ENCODE measurements at places on chromosomes 2 and 18.

DNA sequence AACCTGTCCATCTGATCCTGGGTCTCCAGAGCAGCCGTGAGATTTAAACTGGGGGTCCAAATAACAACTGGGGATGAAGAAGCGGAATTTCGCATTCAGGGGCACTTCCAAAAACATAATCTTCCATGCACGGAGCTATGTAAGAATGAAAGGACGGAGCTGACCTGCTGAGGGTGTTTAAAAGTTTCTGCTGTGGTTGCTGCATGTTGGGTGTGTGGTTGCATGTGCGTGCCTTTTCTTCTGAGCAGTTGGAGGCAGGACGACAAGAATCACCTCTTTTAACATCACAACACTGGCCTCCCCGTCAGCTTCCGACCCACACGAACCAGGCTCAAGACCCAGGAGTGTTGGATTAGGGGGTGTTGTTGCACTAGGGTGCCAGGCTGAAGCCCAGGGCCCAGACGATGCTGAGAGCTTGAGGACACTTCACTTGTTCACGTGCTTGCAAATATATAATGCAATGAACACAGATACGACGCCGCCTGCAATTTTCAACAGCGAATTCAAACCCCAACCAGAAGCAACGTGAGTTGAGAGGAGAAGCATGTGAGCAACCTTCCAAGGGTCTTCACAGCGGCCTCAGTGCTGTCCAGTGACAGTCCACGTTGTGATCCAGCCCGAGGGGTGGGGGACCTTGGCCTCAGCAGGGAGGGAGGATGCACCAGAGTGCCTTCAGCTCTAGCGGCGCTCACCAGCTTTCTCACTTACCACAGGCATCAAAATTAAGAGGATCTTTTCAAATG lies 76.0 kb upstream of the SALL3 start:
- DNase-seq, result no peak

DNA sequence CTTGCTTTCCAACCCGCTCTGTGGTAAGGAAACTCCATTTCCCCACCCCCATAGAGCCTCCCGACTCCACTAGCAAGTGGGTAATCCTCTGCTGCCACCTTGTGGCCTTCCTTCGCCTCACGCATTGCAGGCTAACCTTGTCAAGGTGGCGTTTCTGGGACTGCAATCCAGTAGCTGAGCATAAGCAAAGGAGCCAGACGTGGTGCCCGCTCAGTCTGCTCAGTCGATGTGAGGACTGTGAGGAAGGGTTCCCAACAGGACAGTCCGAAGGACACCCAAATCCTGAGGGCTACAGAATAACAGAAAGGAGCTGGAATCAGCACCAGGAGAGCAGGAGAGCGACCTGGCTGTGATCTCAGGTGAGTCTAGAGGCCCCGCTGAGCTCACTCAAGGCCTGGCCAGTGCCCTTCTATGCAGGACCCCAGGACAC lies 144.2 kb downstream of the SUCLG1 start:
- DNase-seq, result peak; percentile 61

- DNase-seq, result no peak
Measured at GRCh38 chr2:215414674-215415073, 21.2 kb downstream of the FN1 start.

DNA sequence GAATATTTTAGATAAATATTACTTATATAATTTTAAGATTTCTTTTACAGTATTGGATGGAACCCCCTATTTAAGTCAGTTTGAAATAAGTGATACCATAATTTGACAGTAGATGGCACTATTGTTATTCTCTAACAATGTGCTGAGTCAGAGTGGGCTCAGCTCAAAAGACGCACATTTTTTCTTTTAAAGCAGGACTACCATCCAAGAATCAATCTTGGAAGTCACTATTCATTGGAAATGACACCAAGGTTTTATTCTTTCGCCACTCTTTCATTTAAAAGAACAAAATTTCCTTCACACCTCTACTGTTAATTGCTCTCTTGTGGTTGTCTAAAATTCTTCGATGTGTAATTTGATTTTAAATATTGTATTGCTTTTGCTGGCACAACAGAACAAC lies 32.6 kb upstream of the SPAG16 start:
- no peak for DNase-seq

GRCh38 chr18:35311496-35311895 lies 21.5 kb upstream of the ZSCAN30 start:
- DNase-seq, result no peak

DNA sequence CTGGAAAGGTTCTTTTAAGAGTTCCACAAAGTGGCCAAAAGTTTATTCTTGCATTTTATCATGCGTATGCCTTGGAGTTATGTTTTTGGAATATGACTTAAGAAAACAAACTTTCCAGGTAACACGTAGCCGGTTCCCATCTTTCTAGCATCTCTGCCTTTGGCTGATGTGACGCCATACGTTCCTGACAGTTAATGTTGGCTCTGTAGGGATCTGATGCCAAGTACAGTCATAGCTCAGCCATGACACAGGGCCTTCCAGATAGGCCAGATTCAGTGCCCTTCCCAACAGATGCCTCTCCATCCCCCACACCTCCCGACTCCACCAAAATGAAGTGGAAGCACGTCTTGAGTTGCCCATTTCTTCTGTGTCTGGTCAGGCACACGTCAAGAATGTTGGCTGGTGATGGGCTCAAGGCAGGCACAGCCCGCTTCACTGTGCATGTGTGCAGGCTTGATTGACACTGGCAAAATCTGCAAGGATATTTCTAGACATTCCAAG lies 51.0 kb upstream of the THOC1 start:
- DNase-seq, result no peak

DNA sequence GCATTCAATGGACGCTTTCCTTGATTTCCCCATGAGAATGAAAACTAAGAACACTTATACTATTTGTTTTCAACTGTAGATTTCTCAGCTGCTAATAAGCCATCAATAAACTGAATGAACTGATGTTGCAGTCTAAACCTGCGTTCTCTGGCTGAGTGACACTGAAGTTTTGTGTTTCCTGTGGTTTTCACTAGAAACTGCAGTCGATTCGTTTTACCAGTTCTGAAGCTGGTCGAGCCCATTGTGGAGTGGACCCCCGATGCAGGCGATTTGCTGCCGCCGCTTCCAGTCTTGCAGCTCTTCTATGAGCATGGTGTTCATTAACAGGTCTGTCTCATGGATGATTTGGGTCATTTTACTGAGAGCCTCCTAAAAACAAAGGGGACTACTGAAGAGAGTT lies 50.6 kb upstream of the STAT1 start:
- no peak for DNase-seq

DNA sequence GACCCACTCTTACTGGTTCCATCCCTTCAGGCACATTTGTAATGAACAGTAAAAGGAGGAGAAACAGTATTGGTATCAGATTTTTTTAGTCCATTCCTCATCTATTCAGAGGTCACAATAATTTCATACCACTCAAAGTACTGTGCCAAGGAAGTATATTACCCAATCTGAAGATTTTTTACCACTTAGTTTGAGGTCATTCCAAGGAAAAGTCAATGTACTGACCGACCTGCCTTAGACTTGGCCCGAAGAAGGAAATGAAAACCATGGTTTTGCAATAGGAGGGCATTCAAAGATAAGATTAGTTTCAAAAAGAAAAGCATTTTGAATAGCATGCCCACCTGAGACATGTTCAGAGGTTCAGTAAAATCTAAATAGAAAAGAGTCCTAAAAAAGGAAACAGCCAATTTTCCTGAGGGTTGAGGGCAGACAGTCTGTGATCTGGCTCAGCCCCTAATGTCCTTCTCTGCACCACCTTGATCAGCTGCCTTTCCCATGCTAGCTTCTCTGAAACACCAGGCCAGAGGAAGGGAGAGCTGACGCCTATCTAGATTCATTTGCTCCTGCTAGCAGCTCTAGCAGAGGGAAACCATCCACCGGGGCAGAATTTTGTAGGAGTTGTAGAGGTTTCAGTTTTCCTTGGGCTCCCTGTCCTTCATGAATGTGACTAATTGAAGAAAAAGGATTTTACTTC lies 107.3 kb upstream of the FZD5 start:
- no peak for DNase-seq

DNA sequence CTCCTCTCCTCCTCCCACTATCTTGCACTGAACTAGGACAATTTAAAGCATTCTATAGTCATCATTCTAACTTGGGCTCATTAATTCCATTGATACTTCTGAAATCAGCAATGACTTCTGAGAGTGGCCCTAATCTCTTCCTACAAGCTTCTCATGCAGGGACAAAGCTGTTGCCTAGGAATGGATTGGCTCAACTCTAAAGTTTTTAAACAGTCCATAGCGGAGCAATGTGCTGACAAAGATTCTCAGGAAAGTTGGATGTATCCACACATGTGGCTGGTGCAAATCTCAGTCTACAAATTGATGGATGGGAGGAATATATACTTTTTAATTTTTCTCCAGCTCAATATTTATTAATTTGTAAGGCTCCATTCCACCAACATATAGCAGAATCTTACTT lies 388.9 kb downstream of the SETBP1 start:
- no peak for DNase-seq

DNA sequence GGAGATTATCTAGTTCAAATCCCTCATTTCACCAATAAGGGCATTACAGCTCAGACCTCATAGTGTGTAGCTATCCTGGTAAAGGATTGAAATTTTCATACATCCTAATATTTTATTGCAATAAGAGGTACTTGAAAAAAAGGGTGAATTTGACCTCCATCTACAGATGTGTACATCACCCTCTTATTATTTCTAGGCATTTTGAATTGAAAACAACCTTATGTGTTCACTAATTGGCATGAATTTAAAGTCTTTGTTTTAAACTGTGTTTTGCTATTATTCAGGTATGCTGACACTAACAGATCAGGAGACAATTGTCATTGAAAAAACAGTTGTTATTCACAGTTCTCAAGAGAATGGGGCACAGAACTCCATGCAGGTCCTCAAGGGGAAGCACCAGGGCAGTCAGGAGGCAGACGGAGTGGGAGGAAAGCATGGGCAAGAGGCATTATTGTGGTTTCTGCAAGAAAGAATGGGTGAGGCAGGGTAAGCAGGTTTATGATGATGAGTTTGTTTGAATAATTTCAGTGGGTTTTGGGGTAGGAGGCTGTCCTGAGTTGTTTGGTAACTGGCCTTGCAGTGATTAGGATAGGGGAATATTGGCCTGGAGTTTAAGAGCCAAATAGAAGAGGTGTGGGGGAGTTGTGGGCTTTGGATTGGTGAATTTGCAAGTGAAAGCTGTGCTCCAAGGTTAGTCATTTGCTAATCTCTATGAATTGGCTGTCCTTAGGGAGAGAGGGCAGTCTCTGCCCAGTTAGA lies 194.6 kb downstream of the GPD2 start:
- no peak for DNase-seq

- DNase-seq, result no peak
Measured at GRCh38 chr2:3575534-3576262, 638 bp downstream of the RPS7 start.

DNA sequence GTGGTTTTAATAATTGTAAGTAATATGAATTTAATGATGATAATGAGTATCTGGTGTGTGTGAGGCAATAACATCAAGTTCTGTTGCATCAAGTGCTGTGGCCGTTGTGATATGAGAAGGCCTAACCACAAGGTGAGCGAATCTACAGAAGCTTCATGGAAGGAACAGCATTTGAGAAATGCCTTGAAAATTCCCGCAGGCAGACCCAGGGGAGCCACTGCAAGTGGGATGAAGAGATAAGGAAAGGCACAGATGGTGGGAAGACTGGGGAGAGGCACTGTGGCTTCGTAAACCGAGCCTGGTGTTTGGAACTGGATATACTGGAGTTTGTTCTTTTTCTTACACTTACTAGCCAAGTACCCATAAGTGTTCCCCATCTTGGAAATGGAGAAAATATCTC lies 357.5 kb downstream of the PTPRM start:
- DNase-seq, result no peak

GRCh38 chr2:86764661-86765309 lies 25.9 kb downstream of the CD8A start:
- no peak for DNase-seq

DNA sequence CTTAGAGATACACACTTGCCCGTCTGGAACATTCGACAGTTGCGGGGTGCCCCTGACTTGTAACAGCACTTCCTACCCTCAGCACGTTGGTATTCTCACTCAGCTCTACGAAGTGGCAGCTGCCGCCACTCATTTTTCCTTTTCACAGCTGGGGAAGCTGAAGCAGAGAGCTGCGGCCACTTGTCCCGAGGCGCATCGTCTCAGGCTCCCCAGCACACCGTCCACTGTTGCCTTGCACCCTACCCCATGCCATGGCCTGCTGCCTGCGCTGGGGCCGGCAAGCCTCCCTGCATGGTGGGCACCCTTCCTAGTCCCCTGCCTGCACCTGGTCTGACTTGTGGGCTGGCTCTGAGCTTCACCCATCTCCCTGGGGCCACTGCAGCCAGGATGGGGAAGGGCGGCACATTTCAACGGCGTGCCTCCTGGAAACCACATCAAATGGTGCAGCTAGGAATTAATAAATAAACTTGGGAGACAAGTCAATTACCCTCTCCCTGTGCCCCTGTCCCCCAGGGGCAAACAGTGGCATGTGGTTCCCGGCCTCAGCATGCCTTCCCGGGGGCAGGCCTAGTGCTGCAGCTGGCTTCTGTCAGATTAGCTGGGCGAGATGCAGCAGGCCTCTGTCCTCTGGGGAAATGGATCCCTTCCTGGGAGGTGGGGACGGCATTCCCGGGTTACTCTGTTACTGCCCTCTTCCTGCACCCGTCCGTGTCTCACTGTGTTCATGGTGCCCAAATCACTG lies 64.7 kb upstream of the HAAO start:
- no peak for DNase-seq

- DNase-seq, result no peak
Measured at GRCh38 chr18:50169149-50169548, 25.8 kb downstream of the MYO5B start.

DNA sequence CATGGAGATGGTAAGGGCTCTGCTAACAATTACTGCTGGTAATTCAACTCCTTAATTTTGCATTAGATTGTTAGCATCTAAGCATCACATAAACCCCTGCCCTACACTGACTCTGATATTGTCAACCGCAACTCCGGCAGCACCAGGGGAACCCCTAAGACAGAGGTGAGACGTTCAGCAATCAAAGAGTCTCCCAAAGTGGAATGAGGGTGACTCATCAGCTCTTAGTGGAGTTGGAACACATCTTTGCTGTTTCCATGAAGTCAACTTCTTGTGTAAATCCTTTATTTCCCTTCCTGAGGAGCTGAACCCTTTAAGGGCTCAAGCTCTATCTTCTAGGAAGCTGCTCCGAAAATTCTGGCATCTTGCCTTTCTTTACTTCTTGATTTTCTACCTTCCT lies 52.1 kb downstream of the ABCG8 start:
- DNase-seq, result no peak

- no peak for DNase-seq
Measured at GRCh38 chr2:33785201-33786106, 186.4 kb upstream of the FAM98A start.
